Fibroblast of skin of back (primary cell): ENCODE measurements at places on chromosomes 11 and 22.
A peak's percentile ranks its signal among the peaks of the same experiment; 100 is the strongest.

DNA sequence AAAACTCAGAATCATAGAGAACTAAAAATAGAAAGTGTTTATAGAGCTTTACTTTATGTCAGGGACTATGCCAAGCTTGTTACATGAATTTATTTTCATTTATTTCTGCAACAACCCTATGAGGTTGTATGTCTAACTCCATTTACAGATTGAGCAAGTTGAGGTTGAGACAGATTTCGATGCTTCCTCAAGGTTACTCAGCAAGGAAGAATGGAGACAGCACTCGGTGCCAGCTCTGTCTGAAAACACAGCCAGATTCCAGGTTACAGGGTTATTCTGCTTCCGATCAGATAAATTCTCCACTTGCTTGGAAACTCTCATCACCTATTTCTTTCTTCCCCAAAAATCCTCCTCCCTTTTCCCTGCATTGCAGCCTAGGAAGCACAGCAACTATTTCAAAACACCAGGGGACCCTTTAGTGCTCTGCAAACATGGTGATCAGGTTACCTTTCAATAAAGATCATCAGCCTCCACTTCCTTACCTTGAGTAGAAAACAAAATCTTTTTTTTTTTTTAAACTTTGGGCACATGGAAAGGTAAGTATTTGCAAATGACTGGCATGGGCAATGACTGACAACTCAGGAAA, 7.0 kb downstream of the MMP3 start:
- DNase-seq = peak; percentile 38

- DNase-seq = no peak
These were observed 12.7 kb downstream of the MFNG start for GRCh38 chr22:37473437-37473946.

DNA sequence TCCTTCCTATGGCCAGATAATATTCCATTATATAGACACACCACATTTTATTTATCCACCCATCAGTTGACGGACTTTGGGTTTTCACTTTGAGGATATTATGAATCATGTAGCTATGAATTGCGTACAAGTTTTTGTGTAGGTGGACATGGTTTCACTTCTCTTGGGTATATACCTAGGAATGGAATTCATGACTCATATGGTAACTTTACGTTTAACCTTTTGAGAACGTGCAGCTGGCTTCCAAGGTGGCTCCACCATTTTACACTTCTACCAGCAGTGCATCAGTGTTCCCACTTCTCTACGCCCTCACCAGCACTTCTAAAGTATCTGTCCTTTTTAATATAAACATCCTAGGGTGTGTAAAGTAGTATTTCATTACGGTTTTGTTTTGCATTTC, 112.0 kb downstream of the PLEKHA7 start:
- no peak for DNase-seq

GRCh38 chr11:15893080-15893492, 463.3 kb downstream of the SOX6 start:
- peak; percentile 86 for DNase-seq

GRCh38 chr22:35819421-35819820, 101.7 kb downstream of the APOL5 start:
- DNase-seq = no peak

- no peak for DNase-seq
These were observed 416.1 kb downstream of the MN1 start for GRCh38 chr22:27385261-27385998.

DNA sequence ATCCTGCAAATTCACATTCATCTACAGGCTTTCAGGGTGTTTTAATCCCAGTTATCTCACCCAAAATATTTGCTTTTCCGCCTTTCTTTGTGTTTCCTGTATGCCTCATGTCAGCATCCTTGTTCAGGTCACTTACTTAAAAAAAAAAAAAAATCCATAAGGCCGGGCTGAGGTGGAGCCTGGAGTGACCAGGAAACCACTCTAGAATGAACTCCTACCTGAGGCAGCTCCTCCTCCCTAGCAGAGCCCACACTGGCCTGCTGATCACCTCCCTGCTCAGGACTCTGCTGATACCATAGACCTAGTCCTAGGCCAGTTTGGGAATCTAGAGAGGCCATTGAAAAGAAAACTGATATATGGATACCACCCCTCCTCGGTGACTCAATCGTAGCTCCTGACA, 8.7 kb upstream of the DGAT2 start:
- no peak for DNase-seq

GRCh38 chr22:35443338-35443737, 43.4 kb downstream of the MCM5 start:
- no peak for DNase-seq

DNA sequence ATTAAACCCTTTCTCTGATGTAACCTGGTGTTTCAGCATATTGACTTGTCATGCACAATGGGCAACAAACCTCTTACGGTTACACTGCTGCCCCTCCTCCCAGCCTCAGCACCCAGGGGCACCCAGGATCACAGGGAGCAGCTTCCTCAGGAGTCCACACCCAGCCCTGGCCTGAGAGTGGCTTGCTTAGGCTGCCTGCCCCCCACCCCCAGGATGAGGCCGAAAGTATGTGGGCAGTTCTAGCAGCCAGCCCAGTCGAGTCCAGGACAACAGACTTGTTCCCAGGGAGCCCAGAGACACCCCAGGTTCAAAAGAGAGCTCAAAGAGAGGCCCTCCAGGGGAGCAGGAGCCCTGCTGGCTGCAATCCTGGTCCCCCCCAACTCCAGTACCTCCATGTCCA, 108.1 kb upstream of the THY1 start:
- DNase-seq = no peak

GRCh38 chr22:23910496-23911190, 16.5 kb downstream of the MIF start:
- no peak for DNase-seq

GRCh38 chr11:47964546-47964945, 15.8 kb upstream of the PTPRJ start:
- no peak for DNase-seq

DNA sequence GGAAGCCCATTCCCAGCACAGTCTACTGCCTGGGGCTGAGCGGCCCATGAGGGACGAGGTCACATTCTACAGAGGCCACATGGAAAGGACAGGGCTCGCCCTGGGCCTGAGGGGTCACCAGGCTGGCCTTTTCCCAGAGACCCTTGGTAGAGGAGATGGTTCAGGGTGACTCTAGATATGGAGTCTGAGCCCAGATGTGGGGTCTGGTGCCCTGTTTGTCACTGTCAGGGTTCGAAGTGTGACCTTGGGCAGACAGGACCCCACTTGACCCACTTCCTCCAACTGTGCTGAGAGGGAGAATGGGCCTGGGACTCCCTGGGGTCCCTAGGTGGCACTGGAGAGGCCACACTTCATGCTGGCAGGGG, 81.0 kb downstream of the MYEOV start:
- DNase-seq = no peak

- DNase-seq = no peak
These were observed 17.3 kb downstream of the RNH1 start for GRCh38 chr11:489610-490185.

- DNase-seq = peak; percentile 69
These were observed 143.2 kb downstream of the BBOX1 start for GRCh38 chr11:27183672-27184457.

DNA sequence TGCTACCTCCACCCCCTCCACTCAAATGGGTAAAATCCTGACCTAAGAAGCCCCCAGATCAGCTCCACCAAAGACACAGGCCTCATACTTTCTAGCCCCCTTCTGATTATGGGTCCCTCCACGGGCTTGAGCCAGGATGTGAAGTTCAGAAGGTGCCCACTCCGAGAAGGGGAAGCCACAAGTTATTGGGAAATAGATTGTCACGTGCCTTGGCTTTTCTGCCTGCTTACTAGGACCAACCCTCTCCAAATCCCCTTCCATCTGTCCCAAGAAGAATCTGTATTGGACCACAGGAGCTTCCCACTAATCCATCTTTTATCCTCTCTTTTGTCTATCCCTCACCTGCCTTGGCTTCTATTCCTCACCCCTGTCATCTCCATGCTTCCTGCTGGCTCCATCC, 3.0 kb upstream of the NRGN start:
- no peak for DNase-seq

GRCh38 chr11:77096591-77097019, 6.0 kb upstream of the OMP start:
- DNase-seq = no peak

DNA sequence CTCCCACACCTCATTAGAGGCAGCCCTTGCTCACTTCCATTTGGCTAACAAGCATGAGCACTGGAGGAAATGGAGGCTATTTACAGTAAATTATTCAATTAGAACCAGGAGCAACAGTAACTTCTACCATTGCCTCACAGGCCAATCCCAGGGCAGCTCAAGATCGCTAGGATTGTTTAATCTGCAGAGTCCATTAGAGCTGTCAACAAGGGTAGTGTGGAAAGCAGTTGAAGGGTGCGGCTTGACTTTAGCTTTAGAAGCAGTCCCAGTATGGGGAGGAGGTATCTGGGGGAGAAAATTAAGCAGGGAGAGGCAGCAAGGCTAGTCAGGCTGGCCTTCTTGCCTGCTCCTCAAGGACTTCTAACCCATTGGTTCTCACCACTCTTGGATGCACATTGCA, 38.3 kb upstream of the CYP2R1 start:
- DNase-seq = no peak
